ENCODE measurements at places on chromosomes 2 and 18.

DNA sequence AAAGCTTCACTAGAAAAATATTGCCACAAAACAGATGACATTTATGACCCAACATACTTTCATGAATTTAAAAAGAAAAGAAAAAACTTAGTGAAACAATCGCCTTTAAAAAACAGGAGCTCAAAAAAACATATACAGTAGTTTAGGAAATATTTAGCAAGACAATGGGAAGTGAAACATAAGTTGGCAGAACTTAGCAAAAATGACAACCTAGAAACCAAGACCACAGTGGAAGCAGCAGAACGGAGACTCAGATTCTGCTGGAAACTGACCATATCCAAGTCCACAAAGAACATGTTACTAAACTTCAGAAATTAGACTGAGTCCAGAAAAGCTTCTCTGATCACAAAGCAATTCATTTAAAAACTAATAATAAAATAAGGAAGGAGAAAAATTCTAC is 41.8 kb upstream of the CTAGE1 start:
- DNase-seq = no peak
- H3K27me3 ChIP-seq = no peaks in the 10 kb centered on the region
- no peak overlapping the region for H3K4me3 ChIP-seq
- H3K27ac ChIP-seq = no peak overlapping the region
- H3K36me3 ChIP-seq = no peaks in the 10 kb centered on the region

- no peak overlapping the region for H3K27ac ChIP-seq
- DNase-seq = no peak
- no peaks in the 10 kb centered on the region for H3K36me3 ChIP-seq
- H3K27me3 ChIP-seq = no peaks in the 10 kb centered on the region
- peaks cover 4% of the 10 kb centered on the region for H3K4me1 ChIP-seq
- no peak overlapping the region for H3K4me3 ChIP-seq
These were observed 182.6 kb upstream of the PKDCC start for GRCh38 chr2:41865263-41865662.

DNA sequence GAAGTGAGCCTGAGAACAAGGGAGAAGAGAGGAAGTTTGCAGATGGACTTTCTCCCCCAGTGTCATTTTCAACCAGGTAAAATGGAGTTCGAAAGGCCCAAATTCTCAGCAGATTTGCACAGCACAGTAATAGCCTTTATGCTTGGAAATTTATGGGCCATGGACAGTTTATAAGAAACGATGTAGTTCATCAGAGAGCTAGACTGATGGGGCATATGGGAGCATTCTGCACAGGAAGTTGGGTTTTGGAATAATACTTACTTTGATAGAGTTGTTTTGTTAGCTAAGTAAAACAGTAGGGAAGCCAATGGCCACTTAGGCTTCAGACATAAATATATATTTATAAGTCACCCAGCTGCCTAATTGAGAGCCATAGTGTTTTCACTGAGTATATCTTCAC is 169.4 kb downstream of the MEIS1 start:
- no peaks in the 10 kb centered on the region for H3K36me3 ChIP-seq
- no peak overlapping the region for H3K4me3 ChIP-seq
- H3K27ac ChIP-seq = no peak overlapping the region
- no peaks in the 10 kb centered on the region for H3K27me3 ChIP-seq

DNA sequence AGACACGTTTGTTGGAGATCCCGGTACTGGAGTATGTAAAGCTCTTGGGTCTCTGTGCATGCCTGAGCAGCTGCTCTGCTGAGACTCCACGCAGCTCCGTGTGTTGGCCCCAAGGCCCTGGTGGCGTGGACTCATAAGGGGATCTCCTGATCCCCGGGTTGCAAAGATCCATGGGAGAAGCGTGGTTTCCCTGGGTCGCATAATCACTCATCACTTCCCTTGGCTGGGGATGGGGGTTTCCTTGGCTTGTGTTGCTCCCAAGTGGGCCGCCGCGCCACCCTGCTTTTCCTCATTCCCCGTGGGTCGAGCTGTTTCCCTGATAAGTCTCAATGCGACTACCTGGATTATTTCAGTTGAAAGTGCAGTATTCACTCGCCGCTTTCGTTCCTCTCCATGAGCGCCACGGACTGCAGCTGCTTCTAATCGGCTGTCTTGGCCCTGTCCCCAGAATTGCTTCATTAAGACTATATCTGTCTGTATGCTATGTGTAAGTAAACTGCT is 76.0 kb downstream of the EPC2 start:
- H3K36me3 ChIP-seq = no peaks in the 10 kb centered on the region
- no peak for DNase-seq
- H3K27me3 ChIP-seq = no peaks in the 10 kb centered on the region
- H3K4me3 ChIP-seq = no peak overlapping the region
- H3K27ac ChIP-seq = no peak overlapping the region
- H3K4me1 ChIP-seq = no peaks in the 10 kb centered on the region

GRCh38 chr2:200475795-200476194 is 34.1 kb downstream of the KCTD18 start:
- H3K4me1 ChIP-seq = no peaks in the 10 kb centered on the region
- H3K27ac ChIP-seq = no peak overlapping the region
- no peak for DNase-seq
- H3K36me3 ChIP-seq = peaks cover 88% of the 10 kb centered on the region

DNA sequence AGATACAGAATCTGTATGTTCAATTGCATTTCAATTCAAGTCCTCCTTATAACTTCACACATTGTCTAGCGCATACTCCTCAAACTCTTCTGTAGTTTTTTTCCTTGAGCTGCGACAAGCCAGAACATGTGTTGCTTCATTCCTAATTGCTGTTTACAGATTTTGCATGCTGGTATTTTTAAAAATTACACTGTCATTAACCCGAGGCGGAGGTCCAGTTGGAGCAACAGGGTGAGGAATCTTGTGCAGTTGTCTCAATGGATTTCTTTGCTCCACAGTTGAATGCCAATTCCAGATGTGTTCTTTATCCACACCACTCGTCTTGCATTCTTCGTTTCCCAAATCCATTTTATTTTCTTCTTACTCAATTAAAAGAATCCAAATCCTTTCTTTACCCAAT is 16.4 kb upstream of the SERPINB13 start:
- no peak for DNase-seq
- H3K4me3 ChIP-seq = no peak overlapping the region
- H3K27me3 ChIP-seq = no peaks in the 10 kb centered on the region
- no peak overlapping the region for H3K27ac ChIP-seq

DNA sequence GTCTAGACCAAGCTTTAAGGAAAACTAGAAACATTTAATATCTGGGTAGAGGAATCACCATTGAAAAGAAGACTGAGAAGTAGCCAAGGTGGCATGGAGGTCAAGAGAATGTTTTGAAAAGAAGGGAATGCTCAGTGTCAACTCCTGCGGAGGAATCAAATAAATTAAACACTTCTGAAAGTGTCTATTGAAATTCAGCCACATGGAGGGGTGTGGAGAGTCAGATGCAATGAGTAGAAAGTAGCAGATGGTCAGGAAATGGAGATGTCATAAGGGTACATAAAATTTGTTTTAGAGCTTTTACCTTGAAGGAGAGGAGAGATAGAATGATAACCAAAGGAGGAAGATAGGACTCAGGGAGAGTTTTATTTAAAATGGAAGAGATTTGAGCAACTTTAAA is 35.1 kb downstream of the NLRC4 start:
- no peaks in the 10 kb centered on the region for H3K36me3 ChIP-seq
- DNase-seq = no peak
- no peaks in the 10 kb centered on the region for H3K27me3 ChIP-seq
- H3K4me3 ChIP-seq = no peak overlapping the region
- peaks cover 1% of the 10 kb centered on the region for H3K4me1 ChIP-seq
- H3K27ac ChIP-seq = no peak overlapping the region

DNA sequence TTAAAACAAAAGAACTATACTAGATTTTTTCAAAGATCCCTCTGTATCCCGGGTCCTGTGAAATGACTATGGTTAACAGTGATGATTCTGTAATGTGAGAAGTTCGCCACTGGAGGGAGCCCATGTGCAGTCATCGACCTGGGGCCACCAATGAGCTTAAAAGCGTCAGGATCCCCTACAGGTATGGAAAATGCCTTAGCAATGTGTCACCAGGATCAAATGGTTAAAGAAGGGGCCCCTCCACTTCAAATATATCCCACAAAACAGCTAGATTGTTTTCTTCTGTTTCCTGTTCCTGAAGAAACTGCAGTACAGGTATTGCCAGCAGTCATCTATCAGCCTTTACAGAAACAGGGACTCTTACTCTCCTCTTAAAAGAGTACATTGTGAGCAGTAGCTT is 15.3 kb downstream of the CHRNA1 start:
- H3K27me3 ChIP-seq = peaks cover 6% of the 10 kb centered on the region
- no peak overlapping the region for H3K27ac ChIP-seq
- no peak overlapping the region for H3K4me3 ChIP-seq
- H3K36me3 ChIP-seq = no peaks in the 10 kb centered on the region
- no peak for DNase-seq

GRCh38 chr2:100954044-100954420 is 48.1 kb upstream of the RPL31 start:
- H3K27ac ChIP-seq = no peak overlapping the region
- peaks cover 19% of the 10 kb centered on the region for H3K4me1 ChIP-seq
- DNase-seq = no peak
- H3K36me3 ChIP-seq = no peaks in the 10 kb centered on the region
- no peaks in the 10 kb centered on the region for H3K27me3 ChIP-seq

GRCh38 chr2:58645017-58645416 is 403.9 kb upstream of the FANCL start:
- H3K4me1 ChIP-seq = no peaks in the 10 kb centered on the region
- no peaks in the 10 kb centered on the region for H3K27me3 ChIP-seq
- no peak for DNase-seq
- no peak overlapping the region for H3K27ac ChIP-seq
- no peak overlapping the region for H3K4me3 ChIP-seq
- no peaks in the 10 kb centered on the region for H3K36me3 ChIP-seq

DNA sequence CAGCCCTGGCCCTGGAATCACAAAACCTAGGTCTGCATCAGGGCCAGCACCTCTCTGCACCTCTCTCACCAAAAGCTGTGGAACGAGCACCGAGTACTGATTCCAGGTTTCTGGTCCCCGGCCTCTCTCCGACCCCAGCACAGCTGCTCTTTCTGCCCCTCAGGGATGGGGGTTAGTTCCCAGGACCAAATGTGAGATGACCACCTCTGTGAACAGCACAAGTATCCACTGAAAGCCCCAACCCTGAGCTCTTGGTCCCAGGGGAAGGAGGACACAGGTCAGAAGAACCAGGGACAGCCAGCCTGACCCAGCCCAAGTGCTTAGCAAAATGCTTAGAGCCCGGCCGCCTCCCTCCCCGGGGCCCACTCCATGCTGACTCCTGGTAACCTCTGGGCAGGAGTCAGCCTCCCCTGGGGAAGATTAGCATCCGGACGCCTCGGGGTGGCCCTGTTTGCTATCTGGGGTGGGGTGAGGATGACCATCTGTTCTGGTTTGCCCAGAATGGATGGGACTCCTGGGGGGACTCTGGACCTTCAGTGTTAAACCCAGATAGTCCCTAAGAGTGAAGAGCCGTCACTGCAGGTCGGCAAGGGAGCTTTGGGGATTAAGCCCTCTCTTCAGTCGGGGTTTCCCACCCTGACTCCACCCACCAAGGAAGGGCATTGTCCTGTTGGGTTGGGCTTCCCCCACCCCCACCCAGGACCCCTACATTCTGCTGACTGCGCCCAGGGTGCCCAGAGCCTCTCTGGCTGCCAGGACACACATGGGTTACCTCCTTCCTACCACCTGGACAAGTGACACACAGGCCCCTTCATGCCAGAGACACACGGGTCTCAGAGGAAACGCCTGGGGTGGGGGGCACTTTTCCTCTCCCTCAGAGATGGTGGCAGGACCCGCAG is 9.4 kb upstream of the GPR55 start:
- no peak overlapping the region for H3K4me3 ChIP-seq
- H3K4me1 ChIP-seq = no peaks in the 10 kb centered on the region
- H3K27ac ChIP-seq = no peak overlapping the region
- no peak for DNase-seq

- DNase-seq = no peak
- H3K27me3 ChIP-seq = no peaks in the 10 kb centered on the region
- no peak overlapping the region for H3K4me3 ChIP-seq
- H3K4me1 ChIP-seq = no peaks in the 10 kb centered on the region
- H3K36me3 ChIP-seq = no peaks in the 10 kb centered on the region
These were observed 39.5 kb upstream of the SLC14A1 start for GRCh38 chr18:45684341-45685115.

GRCh38 chr18:51479736-51480135 is 282.3 kb upstream of the MEX3C start:
- no peaks in the 10 kb centered on the region for H3K36me3 ChIP-seq
- no peaks in the 10 kb centered on the region for H3K27me3 ChIP-seq
- H3K4me1 ChIP-seq = no peaks in the 10 kb centered on the region
- no peak for DNase-seq
- no peak overlapping the region for H3K4me3 ChIP-seq

DNA sequence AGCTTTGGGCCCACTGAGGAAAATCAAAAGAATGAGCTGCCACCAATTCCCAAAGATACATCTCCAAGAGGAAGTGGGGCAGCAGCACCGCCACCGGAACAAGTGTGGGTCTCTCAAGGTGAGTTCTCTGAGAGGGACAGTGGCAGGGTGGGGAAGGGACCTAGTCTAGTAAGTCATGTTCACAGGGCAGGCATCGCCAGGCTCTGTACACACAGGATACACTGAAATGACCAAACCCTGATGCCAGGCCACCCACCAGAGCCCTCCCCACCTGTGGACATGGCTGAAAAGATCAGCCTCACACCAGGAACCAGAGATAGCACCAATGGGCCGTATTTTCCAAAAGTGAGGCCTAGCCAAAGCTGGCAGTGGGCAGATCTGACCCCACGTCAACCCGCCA is 108.2 kb upstream of the SMAD2 start:
- peaks cover 82% of the 10 kb centered on the region for H3K36me3 ChIP-seq
- H3K4me3 ChIP-seq = no peak overlapping the region
- peaks cover 11% of the 10 kb centered on the region for H3K4me1 ChIP-seq
- no peaks in the 10 kb centered on the region for H3K27me3 ChIP-seq
- no peak overlapping the region for H3K27ac ChIP-seq

- no peaks in the 10 kb centered on the region for H3K27me3 ChIP-seq
- DNase-seq = no peak
- H3K36me3 ChIP-seq = no peaks in the 10 kb centered on the region
- no peak overlapping the region for H3K27ac ChIP-seq
- no peaks in the 10 kb centered on the region for H3K4me1 ChIP-seq
- no peak overlapping the region for H3K4me3 ChIP-seq
These were observed 45.1 kb upstream of the MAL start for GRCh38 chr2:94980406-94980805.

- H3K27me3 ChIP-seq = no peaks in the 10 kb centered on the region
- peaks cover 6% of the 10 kb centered on the region for H3K36me3 ChIP-seq
- peaks cover 41% of the 10 kb centered on the region for H3K4me1 ChIP-seq
- no peak overlapping the region for H3K4me3 ChIP-seq
- DNase-seq = no peak
These were observed 104.2 kb downstream of the CRIM1 start for GRCh38 chr2:36459725-36460137.

DNA sequence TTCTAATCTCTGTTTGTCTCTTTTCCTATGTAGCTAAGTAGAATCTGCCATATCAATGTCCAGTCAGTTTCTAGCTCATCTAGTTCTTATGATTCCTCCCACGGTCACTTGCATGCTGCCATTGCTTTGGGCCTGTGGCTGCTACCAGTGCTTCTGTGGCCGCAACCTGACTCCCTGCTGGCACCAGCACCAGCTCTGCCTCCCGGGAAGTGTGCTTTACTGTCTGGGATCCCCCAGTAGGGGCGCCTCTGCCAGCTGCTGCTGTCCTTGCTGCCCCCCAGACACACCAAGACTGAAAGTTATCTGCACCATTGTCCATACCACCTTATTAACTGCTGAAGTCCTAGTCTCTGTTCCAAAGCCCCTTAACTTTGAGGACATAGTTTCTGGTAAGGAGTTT is 56.3 kb downstream of the RAPGEF4 start:
- H3K27me3 ChIP-seq = no peaks in the 10 kb centered on the region
- H3K4me3 ChIP-seq = no peak overlapping the region
- no peak for DNase-seq
- H3K4me1 ChIP-seq = peaks cover 7% of the 10 kb centered on the region
- no peaks in the 10 kb centered on the region for H3K36me3 ChIP-seq
